ENCODE measurements at places on chromosomes 1 and 21.

GRCh38 chr1:107264561-107264960 is 123.7 kb downstream of the NTNG1 start:
- DNase-seq: peak; percentile 74

DNA sequence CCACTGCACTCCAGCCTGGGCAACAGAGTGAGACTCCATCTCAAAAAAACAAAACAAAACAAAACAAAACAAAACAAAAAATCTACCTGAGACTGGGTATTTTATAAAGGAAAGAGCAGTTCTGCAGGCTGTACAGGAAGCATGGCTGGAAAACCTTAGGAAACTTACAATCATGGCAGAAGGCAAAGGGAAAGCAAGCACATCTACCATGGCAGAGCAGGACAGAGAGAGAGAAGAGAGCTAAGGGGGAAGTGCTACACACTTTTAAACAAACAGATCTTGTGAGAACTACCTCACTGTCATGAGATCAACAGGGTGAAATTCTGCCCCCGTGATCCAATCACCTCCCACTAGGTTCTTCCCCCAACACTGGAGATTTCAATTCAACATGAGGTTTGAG is 198.3 kb upstream of the SAMSN1 start:
- DNase-seq: no peak

- DNase-seq: no peak
Observed at GRCh38 chr1:66270119-66270812, 263.7 kb upstream of the SGIP1 start.

DNA sequence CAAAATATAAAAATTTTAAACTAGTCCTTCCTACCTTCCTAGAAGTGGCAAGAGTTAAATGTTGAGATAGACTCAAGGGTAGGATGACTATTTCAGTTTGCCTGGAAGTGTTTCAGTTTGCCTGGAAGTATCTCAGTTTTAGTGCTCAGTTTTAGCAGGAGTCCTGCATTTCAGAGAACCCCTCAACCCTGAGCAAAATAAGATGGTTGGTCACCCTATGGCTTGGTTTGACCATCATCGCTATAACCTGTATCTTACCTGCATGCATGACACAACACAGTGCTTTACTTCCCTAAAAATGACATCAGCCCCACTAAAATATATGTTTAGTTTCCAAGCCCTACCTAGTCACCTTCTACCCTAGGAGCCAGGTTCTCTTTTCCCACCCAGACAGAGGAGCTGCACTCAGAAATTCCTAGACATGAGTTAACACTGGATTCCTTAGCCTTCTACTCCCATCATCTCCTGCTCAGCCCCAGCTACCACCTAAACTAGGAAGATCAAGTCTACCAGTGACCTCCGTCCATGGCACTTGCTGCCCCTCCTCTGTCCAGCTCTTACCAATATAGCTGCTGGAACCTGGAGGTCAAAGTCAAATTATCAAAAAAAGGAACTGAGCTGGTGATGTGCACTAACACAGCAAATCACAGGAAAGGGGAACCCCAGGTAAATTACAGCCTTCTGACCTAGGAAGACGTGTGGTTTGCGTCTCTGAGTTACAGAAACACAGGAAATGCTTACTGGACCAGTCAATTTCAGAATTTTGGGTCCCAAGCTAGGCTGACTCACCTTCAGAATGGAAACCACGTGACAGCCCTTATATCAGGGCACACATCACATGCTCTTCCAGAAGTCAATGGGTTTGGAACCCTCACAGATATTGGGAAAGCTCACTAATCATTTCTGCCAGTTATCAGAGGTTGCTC is 2.2 kb upstream of the G0S2 start:
- no peak for DNase-seq

DNA sequence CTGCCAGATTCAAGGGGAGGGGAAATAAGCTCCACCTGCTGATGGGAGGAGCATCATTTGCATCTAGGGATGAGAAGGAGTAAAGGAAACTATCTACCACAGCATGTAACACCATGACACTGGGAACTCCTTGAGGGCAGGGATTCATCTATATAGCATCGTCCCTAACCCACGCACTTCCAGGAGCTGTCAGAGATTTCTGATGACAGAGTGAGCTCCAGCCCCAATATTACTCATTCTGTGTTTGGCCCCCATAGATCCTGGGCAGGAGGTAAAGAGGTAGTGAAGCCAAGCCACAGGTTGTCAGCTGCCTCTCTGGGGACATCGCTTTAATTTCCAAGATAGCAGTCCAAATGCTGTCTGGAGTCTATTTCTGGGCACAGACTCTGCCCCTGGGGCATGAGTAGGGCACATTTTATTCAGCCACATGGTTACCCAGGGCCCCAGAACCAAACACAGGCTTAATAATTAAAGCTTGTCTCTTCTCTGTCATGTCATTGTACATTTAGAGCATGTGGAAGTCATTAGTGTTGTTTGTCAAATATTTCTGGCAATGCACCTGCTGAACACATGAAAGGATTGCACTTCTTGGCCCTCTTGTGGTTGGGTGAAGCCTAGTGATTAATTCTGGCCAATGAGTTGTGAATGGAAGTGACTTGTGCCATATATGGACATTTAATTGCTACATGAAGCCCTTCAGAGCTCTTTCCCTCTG is 105.9 kb upstream of the POU3F1 start:
- DNase-seq: no peak

DNA sequence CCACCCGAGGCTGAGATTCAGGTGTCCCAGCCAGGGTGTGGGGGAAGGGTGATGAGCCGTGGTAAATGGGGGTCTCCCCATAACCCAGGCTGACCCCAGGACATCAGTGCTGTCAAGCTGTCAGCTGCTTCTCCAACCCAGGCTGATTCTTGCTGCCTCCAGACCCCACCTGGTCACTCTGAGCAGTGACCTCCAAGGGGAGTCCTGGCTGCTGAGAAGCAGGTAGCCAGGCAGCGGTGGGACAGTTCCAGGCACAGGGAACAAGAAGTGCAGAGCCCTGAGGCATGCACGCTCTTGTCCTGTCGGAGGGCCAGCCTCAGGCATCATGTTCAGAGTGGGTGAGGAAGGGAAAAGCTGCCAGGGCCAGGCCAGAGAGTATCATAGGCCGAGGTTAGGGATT is 1.1 kb downstream of the ESPN start:
- no peak for DNase-seq

- peak; percentile 100 for DNase-seq
Observed at GRCh38 chr1:233113009-233113879, 162.8 kb downstream of the NTPCR start.

GRCh38 chr1:32891241-32891570 is 4.9 kb downstream of the HPCA start:
- no peak for DNase-seq

DNA sequence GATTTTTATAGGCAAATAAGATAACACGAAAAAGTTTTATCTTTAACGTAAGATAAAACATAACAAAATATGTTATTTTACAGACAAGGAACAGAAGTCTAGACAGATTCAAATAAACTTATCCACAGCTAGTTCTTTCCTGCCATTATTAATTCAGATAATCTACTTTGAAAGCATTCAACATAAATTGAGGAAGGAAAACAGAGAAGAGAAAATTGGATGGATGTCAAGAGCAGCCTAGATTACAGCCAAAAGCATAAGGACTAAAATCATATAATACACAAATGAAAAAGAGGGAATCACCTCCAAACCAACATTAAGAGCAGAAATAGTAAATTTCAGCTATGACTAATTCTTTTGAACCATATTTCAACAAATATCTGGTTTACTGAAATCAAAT is 15.5 kb downstream of the TRIM33 start:
- DNase-seq: no peak

- DNase-seq: peak; percentile 66
Observed at GRCh38 chr1:183932412-183932811, 105.1 kb downstream of the COLGALT2 start.

- no peak for DNase-seq
Observed at GRCh38 chr1:193213998-193214397, 27.6 kb upstream of the B3GALT2 start.

DNA sequence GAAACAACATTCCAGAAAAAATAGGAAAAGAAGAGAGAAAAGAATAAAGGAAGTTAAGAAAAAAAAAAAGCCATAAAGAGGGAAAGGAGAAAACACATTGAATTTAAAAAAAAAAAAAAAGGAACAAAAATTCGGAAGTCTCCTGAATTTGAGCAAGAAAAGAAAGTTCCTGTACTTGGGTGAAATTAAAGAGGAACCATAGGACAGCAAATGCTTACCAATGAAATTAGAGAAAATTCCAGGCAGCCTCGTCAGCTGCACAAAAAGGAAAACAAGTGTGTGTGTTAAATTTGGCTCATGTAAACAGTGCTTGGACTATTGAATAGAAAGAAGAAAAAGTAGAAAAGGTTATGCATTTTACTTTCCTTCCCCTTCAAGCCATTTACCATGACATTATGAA is 4.9 kb downstream of the IL12RB2 start:
- no peak for DNase-seq

GRCh38 chr21:45450423-45451090 is 45.6 kb downstream of the COL18A1 start:
- DNase-seq: no peak

All from fibroblast of skin of back (primary cell).